Kidney epithelial cell (primary cell): ENCODE measurements at places on chromosomes 11 and 22.

GRCh38 chr11:111098091-111098490 lies 147.4 kb upstream of the POU2AF2 start:
- no peak for DNase-seq

DNA sequence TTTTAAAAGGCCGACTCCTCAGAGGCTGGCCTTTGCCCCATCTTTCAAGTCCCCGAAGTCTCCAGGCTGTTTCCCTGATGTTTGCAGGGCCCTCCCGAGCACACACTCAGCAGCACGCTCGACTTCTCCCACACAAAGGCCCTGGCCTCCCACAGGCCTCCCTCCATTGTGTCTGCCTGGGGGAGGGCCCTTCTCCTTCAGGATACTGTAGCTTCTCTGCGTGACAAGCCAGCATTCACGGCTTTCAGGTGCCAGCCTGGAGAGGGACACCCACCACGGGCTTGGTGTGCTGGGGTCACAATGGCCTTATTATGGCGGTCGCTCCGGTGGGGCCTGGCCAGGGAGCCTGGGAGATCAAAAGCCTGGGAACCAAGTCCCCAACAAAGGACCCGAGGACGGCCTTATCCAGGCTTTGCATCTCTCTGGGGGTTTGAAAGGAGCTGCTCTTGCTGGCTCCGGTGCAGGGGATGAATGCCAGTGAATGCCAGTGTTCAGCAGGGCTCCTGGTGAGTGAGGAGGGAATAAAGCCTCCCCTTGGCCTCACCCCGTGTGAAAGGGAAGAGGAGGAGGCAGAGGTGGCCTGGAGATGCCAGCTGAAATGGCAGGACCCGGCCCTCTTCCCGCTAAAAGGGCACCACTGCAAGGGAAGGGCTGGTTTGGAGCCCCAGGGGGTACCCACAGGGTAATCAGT lies 55.0 kb downstream of the TRAF6 start:
- DNase-seq: no peak

DNA sequence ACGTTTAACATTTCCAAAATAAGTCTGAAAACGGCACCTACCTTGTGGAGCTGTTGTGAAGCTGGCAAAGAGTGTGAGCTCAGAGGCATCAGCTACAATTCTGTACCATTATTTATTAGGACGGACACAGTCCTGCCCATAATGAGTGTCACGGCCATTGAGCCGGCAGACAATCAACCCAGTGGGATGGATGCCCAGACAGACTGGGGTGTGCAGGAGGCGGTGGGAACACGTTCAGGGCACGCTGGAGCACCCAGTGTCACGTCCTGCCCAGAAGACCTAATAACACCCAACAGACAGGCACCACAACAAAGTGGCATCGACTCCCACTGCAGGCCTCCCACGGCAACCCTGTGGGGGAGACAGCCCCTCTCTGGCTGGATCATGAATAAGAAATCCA lies 34.5 kb downstream of the TPST2 start:
- no peak for DNase-seq

DNA sequence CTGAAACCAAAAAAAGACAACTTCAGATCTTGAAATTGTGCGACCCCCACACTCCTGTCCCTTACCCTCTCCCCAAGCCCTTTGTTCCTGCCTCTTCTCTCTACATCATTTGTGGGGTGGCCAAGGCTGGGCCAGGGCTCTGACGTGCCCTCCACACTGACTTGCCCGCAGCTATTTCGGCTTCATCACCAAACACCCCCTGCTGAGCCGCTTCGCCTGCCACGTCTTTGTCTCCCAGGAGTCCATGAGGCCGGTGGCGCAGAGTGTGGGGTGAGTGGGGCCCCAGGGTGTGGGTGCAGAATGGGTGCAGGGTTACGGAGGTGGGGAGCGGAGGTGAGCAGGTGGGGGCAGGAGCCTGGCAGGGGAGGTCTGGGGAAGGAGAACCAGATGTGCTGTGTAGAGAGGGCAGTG lies 9.5 kb downstream of the MAPK8IP2 start:
- DNase-seq: no peak

DNA sequence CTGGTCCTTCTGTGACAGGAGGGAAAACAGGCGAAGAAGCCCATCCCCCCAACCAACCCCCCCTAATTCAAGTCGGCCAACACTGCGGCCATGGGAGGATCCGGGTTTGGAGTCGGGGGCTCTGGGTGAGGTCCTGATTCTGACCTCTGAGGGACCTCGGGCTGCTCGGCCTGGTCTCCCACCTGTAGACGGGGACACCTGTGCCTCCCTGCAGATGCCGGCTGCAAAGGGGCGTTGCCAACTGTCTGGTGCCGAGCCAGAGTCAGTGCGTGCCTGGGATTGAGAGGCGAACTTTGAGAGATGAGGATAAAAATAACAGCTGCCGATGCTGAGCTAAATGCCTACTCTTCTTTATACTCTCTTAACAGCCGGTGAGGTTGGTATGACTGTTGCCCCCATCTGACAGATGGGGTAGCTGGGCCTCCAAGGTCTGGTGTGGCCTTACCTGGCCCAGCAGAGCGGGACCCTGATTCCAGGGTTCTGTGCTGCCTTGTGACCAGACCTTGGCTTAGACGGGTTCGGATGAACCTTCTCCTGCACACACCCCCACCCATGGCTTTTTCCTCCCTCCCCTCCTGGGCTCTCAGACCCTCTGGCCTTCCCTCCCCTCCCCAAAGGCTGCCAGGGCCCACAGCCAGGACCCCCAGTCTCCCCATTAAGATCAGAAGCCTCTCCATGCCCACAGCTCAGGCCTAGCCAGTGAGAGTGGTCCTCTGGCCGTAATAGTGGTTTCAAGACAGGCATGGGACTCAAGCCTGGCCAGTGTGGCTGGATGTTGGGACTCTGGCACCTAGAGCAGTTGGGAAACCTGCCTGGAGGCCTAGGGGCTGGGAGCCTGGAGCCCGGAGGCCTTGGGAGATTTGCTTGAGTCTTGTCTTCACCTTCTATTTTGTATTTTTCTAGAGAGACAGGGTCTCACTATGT lies 41.7 kb downstream of the KCNJ4 start:
- no peak for DNase-seq

GRCh38 chr22:43561415-43562178 lies 149.8 kb downstream of the MPPED1 start:
- no peak for DNase-seq

DNA sequence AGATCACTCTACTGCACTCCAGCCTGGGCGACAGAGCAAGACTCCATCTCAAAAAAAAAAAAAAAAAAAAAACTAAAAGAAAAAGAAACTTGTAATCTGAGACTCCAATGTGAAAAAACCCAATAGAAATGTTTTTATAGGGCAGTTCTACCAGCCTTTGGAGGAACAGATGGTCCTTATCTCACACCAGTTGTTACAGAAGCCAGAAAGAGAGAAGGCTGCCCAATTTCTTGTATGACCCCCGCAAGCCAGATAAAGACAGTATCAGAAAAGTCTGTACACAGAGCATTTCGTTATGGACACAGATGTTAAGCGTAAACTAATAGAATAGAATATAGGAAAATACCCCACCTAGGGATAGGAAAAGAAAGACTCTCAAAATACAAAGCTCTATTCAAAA lies 11.3 kb upstream of the TSGA10IP start:
- no peak for DNase-seq

GRCh38 chr11:35088676-35089075 lies 50.3 kb upstream of the CD44 start:
- no peak for DNase-seq

GRCh38 chr22:19848298-19849224 lies 6.1 kb downstream of the GNB1L start:
- DNase-seq: no peak

DNA sequence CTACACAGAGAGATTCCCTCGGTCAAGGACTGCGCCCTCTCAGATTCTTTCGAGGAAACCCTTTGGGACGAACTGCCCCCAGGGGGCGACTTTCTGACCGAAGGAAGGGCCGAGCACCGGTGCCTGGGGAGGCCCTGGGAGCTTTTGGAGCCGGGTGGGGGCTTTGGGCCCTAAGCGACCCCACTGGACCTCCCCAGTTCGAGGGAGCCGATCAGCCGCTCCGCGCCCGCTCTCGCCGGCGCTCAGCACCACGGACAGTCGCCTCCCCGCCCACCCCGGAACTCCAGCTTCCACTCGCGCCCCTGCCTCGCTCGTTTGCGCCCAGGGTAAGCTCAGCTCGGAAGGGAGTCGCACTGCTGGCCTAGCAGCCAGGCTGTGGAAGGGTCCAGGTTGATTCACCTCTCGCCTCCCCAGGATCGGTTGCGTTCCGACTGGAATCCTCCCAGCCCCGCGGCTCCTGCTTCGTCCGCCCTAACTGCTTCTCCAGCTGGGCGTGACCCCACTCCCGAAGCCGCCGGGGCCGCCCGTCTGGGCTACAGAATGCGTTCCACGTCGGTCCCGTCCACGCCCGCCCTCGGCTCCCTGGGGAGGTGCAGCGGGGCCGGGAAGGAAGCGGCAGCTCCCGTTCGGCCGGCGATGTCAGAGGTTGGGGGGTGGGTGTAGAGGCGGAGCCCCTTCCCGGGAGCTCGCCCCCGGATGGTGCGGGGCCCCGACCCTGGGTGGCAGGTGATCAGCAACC lies 428 bp downstream of the SCN3B start:
- DNase-seq: peak; percentile 12

- DNase-seq: no peak
Observed at GRCh38 chr11:14578541-14578956, 58.4 kb upstream of the PSMA1 start.

DNA sequence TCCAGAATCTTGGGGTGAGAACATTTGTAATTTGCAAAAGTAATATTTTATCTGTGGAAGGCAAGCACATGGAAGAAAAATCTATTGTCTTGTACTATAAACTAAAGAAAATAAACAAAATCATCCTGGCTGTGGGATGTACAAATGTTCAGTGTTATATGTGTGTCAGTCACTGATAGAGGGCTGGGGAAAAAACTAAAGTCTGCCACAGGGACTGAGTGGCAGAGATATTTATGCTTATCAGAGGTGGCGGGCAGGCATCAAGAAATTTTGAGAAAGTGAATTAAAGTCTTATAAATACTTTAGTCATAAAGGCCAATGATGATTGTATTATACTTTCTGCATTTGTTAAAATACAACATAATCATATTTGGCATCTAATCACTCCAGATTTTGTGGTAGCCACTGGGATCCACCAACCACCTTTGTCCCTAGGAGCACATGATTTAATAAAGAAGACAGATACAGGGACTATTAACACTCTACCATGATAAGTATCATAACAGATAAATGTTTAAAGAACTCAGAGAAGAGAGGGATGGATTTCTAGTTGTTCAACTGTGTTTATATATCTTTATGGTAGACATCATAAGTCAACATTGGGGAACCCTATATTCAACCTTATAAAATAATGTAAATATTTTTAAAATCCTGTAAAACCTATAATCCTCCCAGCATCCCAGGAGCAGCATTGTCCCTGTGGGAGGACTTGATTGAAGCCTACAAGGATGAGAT lies 2.6 kb upstream of the ENDOD1 start:
- no peak for DNase-seq

GRCh38 chr11:111476366-111476765 lies 35.8 kb downstream of the BTG4 start:
- DNase-seq: no peak

DNA sequence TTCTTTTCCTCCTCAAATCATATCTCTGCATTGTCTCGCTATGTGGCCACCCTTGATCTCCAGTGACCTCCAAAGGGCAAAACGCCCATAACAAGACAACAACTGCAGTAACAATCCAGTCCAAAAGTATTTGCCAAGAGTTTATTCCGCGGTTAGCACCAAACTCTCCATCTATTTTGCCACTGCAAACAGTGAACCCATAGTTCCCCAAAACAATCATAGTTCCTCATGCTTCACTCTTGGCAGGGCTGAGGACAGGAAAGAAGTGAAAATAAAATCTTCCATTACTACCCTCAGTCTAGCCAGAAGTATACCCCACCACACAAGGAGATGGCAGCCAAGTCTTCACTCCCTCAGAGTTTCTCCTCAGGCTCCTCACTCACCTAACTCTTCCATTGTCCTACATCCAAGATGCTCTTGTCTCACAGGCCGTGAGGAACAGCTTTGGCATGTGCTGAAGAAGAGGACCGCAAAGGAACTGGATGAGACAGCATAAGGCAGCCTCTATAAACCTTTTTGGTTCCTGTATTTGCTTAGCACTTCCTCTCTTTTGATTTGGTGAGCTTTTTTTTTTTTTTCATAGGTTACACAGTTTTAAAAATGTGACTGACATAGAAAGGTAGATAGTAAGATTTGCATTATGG lies at the start of gene LPXN:
LPXN (minus strand) TSS at position 480 of the 644 bp plus-strand sequence; CDS start at position 396, 84 bp downstream.
- no peak for DNase-seq

- no peak for DNase-seq
Observed at GRCh38 chr11:7643314-7643713, 30.0 kb downstream of the CYB5R2 start.

DNA sequence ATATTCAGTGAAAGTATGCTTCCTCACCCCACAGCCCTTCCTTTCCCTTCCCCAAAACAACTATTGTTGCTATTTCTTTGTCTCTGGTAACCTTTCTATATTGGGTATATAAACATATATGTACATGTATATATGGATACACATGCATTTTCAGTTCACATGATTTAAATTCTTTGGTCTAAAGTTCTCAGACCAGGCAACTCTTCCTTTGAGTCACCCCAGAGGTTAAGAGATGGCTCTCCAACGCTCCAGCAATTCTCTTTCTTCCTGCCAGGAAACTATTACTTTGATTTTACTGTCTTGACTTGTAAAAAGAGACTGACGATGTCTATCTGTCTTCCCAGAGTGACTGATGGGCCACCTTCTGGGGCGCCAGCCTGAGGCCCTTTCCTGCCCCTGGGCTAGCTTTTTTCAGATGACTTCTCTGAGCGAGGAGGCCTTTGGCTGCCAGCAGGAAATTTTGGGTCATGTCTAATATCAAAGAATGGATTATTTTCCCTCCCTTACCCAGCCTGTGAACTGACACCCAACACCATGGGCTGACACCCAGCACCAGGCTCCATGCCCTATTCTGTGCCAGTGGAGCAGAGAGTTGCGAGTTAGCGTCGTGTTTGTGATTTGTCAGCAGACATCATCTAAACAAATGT lies 14.4 kb upstream of the ST3GAL4 start:
- DNase-seq: no peak

DNA sequence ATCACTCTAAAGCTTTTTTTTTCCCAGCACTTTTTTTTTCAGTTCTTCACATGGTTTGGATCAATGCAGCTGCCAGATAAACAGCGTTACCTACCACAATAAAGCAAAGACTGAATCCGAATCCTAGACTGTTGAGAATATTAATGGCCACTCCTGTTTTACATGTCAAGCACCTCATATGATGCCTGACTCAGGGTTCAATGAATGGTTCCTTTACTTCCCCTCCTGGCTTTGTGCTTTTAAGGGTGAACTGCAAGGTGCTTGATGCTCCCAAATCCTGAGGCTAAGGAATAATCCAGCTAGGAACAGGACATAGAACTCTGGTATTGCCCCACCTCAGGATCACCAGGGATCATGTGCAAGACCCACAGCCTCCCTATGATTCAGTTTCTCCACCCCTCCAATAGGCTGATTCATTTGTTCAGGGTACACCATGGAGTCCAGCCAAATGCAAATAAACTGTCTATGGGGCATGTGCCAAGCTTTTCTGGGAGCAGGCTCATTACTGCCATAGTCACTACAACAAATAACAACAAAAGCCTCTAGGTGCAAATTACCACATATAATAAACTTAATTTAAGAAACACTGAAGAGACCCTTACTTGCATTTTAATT lies 104.3 kb downstream of the GAB2 start:
- peak; percentile 49 for DNase-seq

GRCh38 chr11:96963375-96963774 lies 573.6 kb downstream of the JRKL start:
- DNase-seq: no peak
